ENCODE measurements at places on chromosomes 16 and 17.

DNA sequence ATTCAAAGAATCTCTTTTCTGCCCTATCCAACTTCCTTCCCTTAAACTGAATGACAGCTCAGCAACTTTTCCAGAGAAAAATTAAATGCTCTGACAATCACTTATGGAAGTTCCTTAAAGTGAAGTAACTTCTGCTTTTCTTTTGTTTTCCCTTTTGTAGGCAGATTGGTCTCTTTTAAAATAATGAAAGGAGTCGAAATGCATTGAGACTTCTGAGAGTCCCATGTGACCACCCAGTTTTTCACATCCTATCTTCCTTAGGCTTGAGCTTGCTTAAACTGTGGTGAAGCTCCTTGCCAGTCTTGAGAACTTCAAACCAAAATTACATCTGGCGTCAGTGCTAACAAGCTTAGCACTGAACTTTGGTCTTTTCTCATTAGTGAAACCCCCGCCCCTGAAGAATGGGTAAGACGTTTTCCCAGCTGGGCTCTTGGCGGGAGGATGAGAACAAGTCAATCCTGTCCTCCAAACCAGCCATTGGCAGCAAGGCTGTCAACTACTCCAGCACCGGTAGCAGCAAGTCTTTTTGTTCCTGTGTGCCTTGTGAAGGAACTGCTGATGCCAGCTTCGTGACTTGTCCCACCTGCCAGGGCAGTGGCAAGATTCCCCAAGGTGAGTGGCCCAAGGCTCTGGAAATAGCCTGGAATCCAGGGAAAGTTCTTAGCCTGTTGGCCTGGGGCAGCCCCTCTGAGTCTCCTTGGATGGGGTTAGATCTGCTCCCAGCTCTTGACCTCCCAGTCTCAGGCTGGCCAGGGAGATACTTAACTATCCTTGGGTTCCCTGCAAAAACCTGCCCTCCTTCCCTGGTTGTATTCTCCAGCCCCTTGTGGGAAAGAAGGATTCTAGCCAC lies 1.2 kb downstream of the TMEM106A start:
- DNase-seq: no peak

GRCh38 chr16:87304951-87305350 lies 12.2 kb downstream of the C16orf95 start:
- no peak for DNase-seq

- DNase-seq: peak; percentile 19
Observed at GRCh38 chr17:35051579-35052240, 11.8 kb downstream of the RFFL start.

- no peak for DNase-seq
Observed at GRCh38 chr17:79515646-79516571, 94.9 kb downstream of the RBFOX3 start.

DNA sequence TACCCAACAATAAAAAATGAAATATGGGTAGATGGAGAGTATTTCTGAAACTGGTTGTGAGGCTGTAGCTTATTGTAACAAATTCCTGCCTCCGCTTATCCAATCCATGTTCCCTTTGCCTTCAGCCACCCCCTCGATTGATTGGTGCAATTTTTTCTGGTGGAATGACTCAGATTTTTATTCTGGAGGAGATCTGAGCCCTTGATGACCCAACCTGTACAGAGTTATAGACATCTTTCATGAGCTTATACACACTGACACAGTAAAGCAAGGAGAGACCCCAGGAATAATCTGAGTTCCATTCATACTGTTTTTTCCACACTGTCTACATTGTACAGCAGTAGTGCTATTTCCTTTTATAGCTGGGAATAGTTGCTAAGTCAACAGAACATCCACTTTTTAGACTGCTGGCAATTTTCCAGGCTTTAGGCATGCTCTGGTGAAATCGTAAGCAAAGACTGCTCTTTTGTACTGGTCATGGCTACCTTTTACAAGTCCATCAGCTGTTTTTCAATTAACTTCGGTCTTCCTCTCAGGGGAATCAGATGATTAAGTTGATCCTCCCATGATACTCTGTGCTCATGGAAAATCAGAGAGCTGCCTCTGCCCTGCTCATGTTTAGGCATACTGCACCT lies 30.1 kb downstream of the CCL4 start:
- DNase-seq: peak; percentile 9

DNA sequence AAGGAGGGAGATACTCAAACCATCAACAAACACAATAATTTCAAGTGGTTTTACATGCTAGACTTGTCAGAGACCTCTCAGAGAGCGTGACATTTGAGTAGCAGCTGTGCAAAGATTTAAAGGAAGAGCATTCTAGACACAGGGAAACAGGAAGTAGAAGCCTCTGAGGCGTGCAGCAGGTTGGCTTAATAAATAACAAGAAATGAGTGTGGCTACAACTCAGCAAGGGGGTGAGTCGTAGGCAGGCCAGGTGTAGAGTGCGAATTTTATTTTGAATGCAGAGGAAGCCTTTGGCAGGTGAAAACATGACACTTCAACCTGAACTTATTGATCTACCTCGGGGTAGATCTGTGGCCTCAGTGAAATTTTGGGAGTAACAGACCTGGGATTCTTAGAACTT lies 73.2 kb upstream of the MRTFB start:
- DNase-seq: no peak

- no peak for DNase-seq
Observed at GRCh38 chr16:67053767-67054334, 24.9 kb downstream of the CBFB start.

- peak; percentile 56 for DNase-seq
Observed at GRCh38 chr16:180681-181564, 664 bp downstream of the HBQ1 start.

DNA sequence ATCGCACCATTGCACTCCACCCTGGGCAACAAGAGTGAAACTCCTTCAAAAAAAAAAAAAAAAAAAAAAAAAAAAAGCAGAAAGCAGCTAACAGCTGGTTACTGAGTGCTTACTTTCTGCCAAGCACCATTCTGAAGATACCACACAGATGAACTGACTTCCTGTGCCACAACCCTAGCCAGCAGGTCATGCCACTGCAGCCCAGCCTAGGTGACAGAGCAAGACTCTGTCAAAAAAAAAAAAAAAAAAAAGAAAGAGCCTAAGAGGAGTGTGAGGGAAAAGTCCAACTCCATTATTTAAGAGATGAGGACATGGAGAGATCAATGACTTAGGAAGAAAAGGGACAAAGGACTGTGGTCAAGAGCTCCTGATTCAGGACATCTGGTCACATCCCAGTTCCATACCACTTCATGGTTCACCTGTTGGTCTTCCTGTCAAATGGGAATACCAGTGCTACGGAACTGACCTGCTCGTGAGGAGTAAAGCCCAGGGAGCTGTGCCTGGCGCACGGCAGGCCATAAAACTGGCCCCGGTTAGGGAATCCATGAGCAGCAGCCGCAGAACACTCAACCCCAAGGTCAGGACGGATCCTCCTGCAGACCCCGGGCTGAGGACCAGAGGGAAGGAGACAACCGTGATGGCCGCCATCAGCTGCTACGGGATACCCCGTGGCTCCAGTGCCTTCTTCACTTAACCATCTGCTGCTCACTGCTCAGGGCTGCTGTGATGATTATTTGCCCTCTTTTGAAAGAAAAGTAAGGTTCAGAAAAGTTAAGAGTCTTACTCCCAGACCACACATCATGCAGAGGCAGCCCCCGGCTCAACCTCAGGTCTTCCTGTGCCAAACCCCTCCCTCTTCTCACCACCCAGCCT lies 950 bp downstream of the KLHDC4 start:
- DNase-seq: no peak

GRCh38 chr17:67212714-67213417 lies 32.1 kb downstream of the HELZ start:
- peak; percentile 81 for DNase-seq

- no peak for DNase-seq
Observed at GRCh38 chr17:82392209-82392920, 20.8 kb downstream of the UTS2R start.

- DNase-seq: peak; percentile 81
Observed at GRCh38 chr17:44865231-44865660, 17.6 kb downstream of the HIGD1B start.

DNA sequence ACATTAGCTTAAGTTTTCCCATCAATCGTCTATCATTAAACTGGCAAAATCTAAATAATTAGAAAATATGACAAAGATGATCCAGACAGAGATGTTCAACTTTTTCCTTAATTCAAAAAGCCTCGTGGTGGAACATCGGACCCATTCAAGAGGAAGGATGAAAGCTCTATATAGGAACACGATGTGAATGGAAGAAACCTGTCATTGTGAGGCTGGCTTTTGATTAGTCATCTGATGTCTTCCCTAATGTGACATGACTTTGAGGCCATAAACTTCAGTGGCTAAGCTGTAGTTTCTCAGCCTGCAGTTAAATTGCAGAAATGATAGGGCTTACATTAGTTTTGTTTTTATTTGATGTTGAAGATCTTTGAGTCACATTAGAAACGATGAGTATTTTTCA lies 1.0 kb downstream of the AMZ2 start:
- DNase-seq: no peak

GRCh38 chr17:77771587-77771986 lies 186.9 kb upstream of the TNRC6C start:
- no peak for DNase-seq

DNA sequence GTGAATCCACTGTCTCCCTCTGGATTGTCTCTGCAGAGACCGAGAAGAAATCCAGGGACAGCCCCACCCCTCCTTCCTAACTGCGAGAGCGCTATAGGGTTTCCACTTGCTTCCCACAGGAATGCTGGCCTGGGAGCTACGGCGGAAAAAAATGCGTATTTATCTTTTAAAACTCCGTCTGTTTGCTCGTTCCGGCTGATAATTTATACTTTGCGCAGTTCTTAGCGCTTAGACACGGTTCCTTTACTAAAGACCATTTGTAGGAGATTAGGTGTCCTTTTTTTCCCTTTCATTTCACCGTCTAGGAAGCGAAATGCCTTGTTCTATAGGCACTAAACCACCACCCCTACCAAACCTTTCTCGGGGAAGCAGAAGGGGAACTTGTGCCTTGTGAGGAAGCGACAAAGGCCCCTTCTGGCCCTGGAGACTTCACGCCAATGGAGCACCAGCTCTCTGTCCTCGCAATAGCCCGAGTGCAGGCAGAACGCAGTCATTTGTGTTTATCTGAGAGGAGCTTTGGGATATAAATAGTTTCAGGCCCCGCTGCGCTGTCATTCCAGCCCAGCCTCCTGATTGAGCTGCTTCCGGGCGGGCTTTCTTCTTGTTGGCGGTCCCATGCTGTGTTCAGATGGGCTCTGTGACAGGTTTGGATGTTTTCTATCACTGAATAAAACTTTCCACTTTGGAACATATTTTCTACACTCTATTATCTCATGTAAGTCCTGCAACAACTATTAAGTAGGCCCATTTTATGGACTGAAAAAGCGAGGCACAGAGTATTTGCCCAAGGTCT lies 791 bp upstream of the SUPT4H1 start:
- DNase-seq: peak; percentile 66

DNA sequence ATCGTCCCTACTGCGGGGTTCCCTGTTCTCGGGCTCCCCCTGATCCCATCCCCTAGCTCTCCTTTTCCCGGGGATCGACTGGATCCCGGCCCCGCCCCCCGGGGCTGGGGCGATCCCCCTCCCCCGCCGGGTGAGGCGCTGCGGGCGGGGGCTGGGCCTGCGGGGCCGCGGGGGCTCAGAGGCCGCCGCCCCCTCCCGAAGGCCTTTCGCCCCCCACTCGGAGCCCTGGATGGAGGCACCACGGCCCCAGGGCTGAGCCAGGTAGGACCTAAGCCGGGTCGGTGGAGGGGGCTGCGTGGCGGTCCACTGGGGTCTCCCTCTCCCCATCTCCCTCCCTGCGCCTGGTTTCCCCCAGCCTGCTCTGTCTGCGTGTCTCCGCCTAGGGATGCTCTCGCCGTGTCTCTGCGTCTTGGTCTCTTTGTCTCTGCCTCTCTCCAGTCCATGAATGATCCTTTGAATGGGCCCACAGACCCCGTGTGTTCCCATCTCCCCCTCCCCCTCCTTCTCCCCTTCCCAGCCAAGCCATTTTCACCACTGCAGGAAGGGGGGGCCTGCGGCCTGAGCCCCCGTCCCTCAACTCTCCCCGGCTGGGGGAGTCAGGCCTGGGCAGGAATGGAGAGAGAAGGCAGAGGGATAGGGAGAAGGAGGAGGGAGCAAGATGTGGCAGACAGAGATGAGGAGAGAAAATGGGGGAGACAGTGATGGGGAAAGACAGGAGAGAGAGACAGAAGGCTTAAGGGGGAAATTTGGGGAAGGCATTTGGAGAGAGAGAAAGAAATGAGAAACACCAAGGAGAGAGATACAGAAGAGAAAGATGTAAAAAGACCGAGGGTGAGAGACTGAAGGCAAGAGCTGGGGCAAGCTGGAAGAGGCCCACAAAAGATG lies 1.7 kb upstream of the TMEM256 start:
- DNase-seq: no peak

DNA sequence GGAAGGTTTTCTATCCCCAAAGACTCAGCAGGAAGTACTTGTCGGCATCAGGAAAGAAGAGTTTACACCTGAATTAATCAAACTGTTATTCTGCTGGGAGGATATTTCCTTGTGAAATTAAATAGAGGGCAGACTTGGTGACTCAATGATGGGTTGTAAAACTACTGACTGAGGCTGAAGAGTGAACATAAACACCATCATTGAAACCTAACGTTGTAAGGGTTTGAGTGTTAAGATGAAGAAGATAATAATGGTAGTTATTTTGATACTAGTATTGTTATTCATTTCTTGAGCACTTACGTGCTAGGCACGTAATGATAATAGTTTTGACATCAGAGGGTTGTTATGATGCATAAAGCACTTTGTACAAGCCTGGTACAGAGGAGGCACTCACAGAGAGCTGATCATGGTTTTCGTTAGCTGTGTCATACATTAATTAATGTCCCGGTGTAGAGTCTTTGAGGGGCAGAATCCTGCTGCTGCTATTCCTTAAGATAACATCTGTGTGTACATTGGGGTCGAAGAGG lies 64.2 kb upstream of the CACNG3 start:
- no peak for DNase-seq
